ENCODE measurements at places on chromosomes 11 and 22. TPM values are rescaled to one million over a fixed set of nuclear protein-coding genes. Genes with fewer than 3 reads are reported as not detected.

Gene WNT11
- not detected for total RNA-seq

Gene ACRV1
- total RNA-seq = not detected

Gene PGM2L1
- total RNA-seq = 6.8 TPM

Gene MMP13
- not detected for total RNA-seq

Gene CTSF
- 4.4 TPM for total RNA-seq

Gene PAMR1
- total RNA-seq = not detected

Gene KCNQ1
- total RNA-seq = 28.7 TPM

Gene IFITM10
- total RNA-seq = 0.68 TPM

Gene OR10D3
- not detected for total RNA-seq

Gene SCGB2A2
- not detected for total RNA-seq

Gene NCR3LG1
- 0.48 TPM for total RNA-seq

Gene RHOD
- not detected for total RNA-seq

Gene MMP8
- total RNA-seq = not detected

Gene ALG8
- total RNA-seq = 42.9 TPM

Gene MYEOV
- not detected for total RNA-seq
